ENCODE measurements at places on chromosomes 2 and 18. TPM values are rescaled to one million over a fixed set of nuclear protein-coding genes. Genes with fewer than 3 reads are reported as not detected.

DNA sequence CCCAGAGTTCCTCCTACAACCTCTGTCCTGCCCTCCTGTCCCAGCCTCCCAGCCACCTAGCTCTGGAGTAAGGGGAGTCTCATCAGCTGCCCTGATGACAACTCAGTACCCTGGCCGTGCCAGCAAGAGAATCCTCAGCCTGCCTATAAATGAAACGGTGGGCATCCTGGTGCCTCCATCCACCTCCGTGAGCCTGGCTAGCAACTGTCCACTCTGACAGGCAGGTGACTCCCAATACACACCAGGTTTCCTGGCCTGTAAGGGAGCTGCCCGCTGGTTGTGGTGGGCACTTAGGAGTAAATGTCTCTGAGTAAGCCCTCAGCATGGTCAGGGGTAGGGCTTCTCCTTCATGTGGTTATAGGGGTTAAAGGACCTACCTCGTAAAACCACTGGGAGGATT lies 81.5 kb downstream of the XDH start:
- DNase-seq, result no peak

GRCh38 chr2:31401580-31401979 lies 13.0 kb downstream of the XDH start:
- DNase-seq, result no peak

GRCh38 chr2:176292608-176293007 lies 23.4 kb downstream of the MTX2 start:
- DNase-seq, result no peak

Gene COL3A1
- 149 TPM for total RNA-seq

Data from tibial nerve (tissue), 4 donors.